ENCODE measurements at places on chromosomes 1 and 21.

DNA sequence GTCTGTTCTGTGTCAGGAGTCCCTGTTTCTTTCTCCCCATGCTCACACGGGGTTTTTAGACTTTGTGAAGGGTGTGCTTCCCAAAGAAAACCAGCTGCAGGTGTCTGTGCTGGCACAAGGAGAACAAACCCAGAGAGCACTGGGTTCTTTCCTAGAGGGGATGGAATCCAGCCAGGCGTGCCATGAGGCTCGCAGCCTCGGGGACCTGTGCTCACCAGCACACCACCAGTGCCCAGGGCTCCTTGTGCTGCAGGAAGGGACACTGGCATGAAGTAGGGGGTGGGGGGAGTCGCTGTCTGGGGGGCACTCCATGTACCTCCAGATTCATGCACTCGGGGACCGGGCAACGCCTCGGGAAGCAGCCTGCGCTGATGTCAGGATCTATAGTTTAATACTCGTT lies 57.9 kb downstream of the AGPAT3 start:
- DNase-seq = no peak

- DNase-seq = peak; percentile 54
Observed at GRCh38 chr1:223844787-223845036, 1.0 kb downstream of the TP53BP2 start.

- no peak for DNase-seq
Observed at GRCh38 chr1:228010921-228011320, 4.1 kb downstream of the WNT3A start.

DNA sequence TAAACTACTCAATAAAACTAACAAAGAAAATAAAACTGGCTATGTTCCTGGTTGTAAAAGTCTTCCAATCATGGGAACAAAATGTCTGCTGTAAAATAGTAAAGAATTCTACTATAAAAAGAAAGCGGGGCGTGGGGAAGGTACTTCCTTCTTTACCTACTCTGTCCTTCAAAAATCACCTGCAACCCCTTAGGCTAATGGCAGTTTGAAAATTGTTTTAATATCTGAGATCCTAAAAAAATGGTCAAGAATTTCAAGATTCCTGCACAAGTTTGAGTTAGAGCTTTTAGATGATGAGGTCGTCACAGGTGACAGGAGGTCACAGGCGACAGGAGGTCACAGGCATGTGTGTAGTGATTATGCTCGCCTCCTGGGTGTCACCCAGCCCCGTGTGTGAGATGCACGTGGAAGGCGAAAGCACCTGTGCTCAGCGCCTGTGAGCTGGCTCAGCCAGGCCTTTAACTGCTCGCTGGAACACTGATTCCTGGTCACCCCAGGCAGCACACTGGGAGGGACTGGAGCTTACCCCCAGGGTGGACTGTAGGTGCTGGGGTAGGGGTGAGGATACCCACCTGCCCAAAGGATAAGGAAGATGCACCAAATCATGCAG lies 18.6 kb upstream of the TMPRSS2 start:
- DNase-seq = no peak

GRCh38 chr1:190475421-190476141 lies 2.1 kb downstream of the BRINP3 start:
- DNase-seq = no peak

DNA sequence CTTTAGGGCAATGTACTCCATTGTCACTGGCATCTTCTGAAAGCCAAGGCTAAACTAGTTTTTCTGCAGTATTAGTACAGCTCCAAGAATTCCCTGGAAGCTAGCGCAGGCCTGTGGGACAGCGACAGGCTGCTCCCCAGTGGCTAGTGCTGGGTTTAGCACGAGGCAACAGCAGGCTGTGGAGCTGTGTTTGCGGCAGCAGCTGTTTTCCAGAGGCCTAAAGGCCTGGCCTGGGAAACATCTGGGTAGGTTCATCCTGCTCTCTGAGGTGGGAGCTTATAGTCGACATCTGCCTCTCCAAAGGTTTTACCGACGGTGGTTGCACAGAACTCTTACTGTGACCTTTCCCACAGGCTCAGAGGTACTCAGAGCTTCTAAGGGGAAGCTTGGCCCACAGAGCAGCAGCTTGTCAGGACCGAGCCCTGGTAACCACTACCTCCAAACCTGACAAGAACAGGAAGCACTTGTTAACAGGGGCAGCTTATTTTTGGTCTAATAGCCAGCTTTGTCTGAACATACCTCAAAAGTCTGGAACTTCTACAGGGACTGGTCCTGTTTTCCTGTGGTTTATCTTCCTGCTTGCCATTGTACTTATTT lies 17.2 kb downstream of the CC2D1B start:
- no peak for DNase-seq

GRCh38 chr21:25405984-25406383 lies 201.3 kb downstream of the MRPL39 start:
- DNase-seq = no peak

- no peak for DNase-seq
Observed at GRCh38 chr1:79322511-79323027, 316.0 kb upstream of the ADGRL4 start.

- no peak for DNase-seq
Observed at GRCh38 chr1:17935230-17935629, 172.4 kb upstream of the IGSF21 start.

GRCh38 chr1:212228076-212228475 lies 57.1 kb upstream of the PPP2R5A start:
- no peak for DNase-seq

DNA sequence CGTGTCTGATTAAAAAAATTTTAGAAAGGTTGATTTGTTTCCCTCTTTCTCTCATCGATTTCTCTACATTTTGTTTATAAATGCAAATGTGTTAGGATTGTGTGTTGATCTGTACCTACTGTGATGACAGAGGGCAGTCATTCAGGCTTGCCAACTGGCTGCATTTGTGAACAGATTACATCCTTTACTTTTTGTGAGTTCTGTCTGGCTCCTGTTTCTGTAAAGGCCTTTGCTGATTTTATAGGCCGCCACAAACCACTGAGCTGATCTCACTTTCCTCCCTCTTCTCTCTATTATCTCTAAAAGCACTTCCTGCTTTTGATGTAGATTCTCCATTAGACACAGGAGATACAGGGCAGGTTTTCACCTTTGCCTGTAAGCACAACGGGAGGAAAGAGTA lies 106.8 kb downstream of the ESRRG start:
- DNase-seq = no peak

- no peak for DNase-seq
Observed at GRCh38 chr1:56225964-56226815, 353.2 kb downstream of the PLPP3 start.

GRCh38 chr1:203127666-203128430 lies at the start of gene ADORA1:
Gene ADORA1, plus strand, starts transcription at chr1:203127726. Its CDS starts 1,116 bp downstream, at chr1:203128842.
- DNase-seq = no peak

DNA sequence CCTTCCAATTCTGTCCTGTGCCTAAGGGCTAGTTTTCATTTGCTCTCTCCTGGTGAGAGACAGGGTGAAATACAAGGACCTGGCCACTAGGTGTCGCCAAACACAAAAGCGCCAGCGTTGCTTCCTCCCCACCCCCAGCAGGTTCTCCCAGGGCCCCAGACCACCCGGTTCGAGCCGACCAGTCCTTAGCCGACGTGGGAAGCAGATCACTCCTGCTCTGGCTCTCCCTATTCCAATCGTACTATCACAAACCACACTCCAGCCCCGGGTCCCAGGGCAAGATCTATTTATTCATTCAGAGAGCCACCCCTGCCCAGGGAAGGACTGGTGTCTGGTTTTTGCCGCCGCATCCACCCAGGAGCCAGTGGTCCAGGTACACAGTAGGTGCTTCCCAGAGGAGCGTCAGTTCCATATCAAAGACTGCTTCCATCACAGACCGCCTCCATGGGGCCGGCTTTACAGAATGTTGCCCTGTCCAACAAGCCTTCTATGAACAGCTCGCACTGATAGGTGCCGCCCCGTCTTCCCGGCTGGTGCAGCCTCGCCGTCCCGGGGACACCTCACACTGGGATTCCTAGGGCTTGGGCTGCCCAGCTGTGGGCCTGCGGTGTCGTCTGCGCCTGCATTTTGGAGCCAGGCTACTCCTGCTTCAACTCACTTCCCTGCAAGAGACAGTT lies 35.0 kb downstream of the CTNNBIP1 start:
- DNase-seq = peak; percentile 64

GRCh38 chr1:84116558-84116957 lies 27.5 kb upstream of the PRKACB start:
- DNase-seq = no peak

- no peak for DNase-seq
Observed at GRCh38 chr1:234665975-234666605, 56.1 kb upstream of the IRF2BP2 start.

DNA sequence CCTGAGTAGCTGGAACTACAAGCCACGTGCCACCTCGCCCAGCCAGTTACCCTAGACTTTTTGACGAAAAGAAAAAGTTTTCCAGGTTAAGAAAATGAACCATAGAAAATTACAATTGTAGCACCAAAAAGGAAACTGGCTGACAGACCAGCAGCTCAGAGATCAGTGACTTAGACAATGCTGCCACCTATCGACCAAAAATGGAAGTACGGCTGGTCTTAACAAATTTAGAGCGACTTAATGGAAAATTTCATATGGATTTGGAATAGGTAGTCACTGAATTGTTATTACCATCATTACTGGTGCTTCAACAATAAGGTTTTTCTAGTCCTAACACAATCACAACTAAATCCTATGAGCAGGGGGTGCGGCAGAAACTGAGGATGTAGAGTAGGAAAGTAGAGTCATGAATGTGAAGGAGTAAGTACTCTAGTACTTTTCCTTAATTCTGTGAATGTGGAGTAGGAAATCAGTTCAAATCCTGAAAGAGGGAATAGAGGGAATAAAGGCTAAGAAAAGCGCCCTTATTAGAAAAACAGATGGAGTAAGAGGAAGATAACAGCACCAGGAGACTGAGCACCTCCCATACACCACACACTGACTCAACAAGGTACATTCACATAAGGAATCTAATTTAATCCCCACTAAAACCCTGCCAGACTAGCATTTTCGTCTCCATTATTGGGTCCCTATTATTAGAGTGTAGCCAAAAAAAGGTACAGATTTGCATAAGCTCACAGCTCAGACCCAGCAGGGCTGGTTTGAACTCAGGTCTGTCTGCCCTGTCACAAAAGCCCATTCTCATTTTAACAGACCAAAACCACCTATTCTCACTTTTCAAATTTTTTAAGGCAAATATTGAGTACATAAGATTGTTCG lies 37.9 kb upstream of the MGST3 start:
- peak; percentile 58 for DNase-seq

- DNase-seq = no peak
Observed at GRCh38 chr1:211345719-211346118, 19.1 kb downstream of the TRAF5 start.

DNA sequence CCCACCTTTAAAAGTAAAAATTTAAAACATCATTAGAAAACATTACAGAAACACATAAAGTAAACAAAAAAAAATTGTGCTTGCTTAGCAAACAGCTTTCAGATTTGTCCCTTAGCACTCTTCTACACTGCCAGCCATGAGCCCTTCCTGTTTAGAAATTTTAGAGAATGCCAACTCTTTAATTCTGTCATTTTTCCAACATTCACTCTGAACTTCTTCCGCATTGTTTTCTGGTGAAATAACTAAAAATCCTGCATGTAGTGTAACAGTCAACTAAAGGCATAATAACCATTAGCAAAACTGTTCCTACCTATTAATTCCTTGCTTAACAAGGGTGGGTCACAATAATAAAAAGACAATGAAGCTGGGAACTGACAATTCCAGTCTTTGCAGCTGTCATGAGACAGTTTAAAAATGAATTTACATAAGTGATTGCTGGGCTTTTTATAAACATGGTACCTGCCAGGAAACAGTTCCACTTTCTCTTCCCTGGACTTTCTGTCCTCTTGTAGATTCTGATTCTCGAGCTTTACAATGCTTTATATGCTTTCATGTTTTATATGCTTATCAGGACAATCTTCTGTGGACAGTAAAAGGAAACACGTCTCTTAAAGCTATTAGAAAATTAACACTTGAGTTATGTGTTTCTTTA lies 19.0 kb downstream of the GNG12 start:
- no peak for DNase-seq

DNA sequence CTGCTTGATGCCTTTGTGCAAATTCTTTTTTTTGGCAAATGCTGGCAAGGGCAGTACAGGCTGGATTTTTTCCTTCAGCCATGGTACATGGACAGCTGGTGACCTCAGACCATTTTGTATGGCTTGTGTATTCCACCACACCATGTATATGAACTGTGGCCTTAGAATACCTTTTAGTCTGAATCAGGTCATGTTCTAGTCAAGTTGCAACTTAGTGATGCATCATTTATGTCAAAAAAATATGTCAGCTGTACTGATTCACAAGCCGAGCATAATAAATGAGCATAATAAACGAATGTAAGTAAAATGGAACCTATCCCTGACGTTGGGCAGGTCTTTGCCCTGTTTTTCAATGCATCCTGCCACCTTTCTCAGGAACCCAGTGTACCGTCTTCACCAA lies 219.7 kb upstream of the RUNX1 start:
- no peak for DNase-seq

- no peak for DNase-seq
Observed at GRCh38 chr1:94803517-94804441, 16.4 kb upstream of the SLC44A3 start.

GRCh38 chr1:178947677-178947981 lies 76.8 kb upstream of the ANGPTL1 start:
- DNase-seq = no peak

GRCh38 chr1:204978782-204979181 lies 64.2 kb upstream of the CNTN2 start:
- no peak for DNase-seq

- no peak for DNase-seq
Observed at GRCh38 chr1:93598396-93598795, 83.2 kb downstream of the BCAR3 start.

DNA sequence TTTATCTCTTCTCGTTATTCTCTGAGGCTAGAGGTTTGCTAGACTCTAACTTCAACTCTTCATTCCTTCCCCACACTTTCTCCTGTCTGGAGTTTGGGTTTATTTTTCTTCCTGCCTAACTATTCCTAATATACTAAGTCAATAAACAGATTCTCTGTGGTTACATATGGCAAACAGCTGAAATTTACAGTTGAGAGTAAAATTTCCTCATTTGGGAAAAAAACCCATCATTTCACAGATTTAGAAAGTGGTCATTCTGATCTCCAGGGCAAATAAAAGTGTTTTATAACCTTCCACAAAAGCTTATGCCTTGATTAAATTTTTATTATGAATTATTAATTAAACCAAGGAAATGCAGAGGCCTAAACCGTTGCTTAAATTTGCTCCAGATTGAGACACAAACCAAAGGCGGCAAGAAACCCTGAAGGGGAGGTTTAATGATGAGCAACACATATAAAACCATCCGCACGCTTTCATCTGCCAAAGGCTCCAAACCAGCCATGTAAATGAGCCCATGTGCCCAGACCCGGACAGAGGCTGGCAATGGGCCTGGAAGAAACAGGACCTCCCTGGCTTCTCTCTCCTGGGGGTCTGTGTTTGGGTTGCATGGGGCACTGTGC lies 201.7 kb upstream of the LMO4 start:
- DNase-seq = no peak

DNA sequence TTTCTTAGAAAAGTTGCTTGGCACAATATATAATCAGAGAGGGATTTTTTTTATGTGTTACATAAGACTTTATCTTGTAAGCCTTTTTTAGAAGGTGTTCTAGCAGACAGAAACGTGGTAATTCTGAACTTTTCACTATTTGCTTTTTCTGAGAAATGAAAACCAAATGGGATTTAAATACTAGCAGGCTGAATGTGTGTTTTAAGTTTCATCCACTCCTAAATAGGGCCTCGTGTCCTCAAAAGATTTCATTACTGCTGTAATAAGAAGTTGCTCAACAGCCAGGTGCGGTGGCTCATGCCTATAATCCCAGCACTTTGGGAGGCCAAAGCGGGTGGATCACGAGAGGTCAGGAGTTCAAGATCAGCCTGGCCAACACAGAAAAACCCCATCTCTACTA lies 44.7 kb upstream of the FMO2 start:
- DNase-seq = no peak

Measured in activated T-cell treated with anti-CD3 and anti-CD28 coated beads for 48 hours (primary cell).